T47D (cell line): ENCODE measurements at places on chromosomes 1 and 21.

DNA sequence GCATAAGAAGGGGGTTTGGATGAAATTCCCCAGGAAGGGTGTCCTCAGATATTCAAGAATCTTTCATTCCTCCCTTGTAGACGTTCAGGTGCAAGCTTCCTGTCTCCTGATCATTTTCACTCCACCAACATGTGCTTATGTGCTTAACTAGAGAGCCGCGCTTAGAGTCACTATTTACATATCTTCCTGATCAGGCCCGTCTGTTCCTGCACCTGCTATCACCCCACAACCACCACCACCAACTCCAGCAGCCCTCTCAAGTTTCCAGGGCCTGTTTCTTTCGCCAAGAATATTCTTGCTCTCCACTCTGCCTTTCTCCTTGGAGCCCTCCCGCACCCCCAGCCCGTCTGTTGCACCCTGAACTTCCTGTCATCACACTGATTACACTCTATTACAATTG, 113.4 kb downstream of the SPSB1 start:
- no peak for DNase-seq

DNA sequence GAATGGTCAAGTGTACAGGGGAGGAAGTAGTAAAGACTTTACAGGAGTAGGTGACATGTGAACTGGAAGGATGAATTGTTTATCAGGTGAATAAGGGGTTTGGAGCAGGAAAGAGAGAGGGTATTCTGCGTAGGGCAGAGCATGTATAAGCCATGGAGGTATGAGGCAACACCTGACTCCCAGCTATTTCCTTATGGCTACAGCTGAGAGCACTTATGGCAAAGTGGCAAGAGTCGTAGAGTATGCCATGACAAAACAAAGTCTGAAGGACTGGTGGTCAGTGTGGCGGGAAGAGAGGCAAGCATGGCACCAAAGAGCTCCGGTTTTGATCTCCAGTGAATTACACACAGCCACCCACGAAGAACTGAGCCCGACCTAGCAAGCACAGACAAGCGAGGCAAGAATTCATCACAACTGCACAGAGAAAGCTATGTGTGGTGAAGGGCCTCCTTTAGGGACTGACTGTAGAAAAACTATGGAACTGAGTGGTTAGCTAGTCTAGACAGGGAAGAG, 9.0 kb upstream of the ELOVL1 start:
- DNase-seq = no peak

DNA sequence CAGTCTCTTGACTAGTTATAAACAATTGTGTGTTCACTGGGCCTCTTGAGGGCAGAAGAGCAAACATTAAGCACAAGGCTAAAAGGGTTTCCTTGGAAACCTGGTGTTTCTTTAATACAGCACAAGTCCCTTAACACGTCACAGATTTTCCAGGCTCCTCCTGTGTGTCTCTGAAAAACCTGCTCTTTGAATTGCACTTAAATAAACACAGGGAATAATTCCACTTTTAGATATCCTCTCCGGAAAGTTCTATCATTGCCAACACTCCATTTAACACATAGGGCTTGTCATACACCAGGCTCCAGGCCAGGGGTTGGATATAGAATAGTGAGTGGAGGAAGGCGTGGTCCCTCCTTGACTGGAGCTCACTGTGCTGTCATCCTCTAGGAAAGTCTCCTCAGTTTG, 442.6 kb downstream of the DSCAM start:
- no peak for DNase-seq

DNA sequence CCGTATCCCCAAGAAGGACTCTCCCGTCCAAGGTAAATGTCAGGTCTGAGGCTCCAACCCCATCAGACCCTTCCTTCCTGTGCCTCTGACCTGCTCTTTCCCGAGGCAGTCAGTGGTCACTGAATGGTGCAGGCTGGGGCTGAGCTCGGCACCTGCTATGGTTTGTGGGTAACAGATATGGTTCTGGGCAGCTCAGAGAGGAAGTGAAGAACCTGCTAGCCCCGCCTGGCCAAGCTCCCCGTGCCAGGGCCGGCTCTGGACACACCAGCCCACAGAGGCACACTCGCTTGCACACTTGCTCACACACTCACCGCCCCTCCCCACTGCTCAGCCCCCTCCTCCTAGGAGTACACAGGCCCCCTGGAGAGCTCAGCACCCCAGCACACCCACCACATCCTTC, 16.4 kb downstream of the NCMAP start:
- no peak for DNase-seq

DNA sequence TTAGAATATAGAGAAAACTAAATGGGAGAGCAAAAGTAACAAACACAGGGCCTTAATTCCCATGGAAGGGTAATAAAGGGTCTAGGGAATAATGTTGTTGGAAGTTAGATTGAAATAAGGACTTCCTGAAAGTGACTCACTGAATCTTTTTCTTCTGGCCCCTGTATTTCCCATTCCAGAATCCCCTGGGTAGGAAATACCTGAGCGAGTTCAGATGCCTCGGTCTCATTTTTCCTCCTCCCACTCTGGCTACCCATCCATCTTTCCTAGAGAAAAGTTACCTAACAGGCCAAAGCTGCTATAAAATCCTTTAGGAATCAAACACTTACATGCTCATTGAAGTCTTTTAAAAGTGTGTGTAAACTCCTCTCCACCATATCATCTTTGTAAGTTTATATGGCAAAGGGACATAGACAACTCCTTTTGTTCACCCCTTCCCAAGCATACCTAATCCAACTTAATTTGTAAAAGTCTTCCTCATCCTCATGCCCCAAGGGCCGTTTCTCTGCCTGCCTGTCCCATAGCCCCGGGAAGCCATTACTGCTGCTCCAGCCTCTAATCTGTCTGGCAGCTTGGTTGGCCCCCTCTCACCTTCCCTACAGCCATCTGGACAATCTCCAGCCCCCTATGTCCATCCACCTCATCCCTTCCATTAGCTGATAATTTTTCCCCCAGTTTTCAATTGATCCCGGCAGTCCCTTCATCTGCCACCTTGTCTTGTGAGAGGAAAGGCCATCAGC, 3.3 kb upstream of the MEF2D start:
- no peak for DNase-seq

DNA sequence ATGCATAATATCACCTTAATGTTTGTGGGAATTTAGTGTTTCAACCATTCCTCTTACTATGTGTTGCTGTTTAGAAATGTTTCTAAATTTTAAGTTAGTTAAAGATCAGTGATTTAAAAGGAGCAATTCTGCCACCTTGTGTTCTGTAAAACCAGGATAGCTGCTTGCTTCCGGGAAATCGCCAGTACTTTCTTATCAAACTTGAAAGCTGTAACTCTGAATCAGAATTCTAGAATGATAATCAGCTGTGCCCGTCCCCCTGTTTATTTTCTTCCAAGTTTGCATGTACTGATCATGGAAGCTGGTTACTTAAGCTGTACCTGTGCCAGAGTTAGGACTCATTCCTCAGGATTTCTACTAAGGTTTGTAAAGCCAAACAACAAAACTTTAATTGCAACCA, 656.4 kb downstream of the LTN1 start:
- peak; percentile 48 for DNase-seq

GRCh38 chr1:90721210-90722194, 4.4 kb upstream of the BARHL2 start:
- DNase-seq = peak; percentile 66

- no peak for DNase-seq
These were observed 94.7 kb downstream of the CCDC185 start for GRCh38 chr1:223487887-223488259.
